ENCODE measurements at places on chromosomes 13 and 19.

GRCh38 chr13:41193469-41193868 is 900 bp downstream of the KBTBD7 start:
- no peak for DNase-seq

- no peak for DNase-seq
These were observed 111.3 kb downstream of the KATNAL1 start for GRCh38 chr13:30196025-30196424.

- DNase-seq, result no peak
These were observed 16.8 kb downstream of the XAB2 start for GRCh38 chr19:7612282-7613274.

GRCh38 chr19:1882786-1883692 is 2.3 kb downstream of the ABHD17A start:
- no peak for DNase-seq

DNA sequence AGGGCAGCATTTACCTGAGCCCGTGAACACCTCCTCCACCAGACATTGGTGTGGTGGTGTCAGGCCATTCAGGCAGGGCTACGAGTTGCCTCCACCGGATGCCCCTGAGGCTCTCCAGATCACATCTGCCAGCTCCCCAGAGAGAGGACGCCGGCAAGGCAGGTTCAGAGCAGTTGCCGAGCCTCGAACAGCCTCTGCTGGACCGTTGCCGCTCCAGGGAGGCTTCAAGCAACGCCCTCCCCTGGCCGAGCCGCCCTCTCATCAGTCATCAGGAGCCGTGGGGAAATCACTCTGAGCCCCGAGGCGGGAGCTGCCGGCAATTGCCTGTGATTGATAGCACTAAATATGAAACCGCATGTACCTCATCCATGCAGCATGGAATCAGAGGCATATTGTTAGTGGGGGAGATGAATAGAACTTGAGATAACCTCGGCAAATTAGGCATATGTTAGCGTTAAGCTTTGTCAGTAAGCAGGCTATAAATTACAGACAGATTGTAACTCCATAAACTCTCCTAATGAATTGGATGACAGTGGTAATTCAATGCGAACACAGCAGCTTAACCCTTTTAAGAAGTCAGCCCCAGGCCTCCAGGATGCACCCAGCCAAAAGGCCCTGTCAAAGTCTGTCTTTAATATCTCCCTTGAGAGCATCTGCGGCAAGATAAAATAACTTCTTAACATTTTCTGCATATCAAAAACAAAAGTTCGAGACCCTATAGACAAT is 29.8 kb upstream of the SPACA7 start:
- DNase-seq, result no peak

DNA sequence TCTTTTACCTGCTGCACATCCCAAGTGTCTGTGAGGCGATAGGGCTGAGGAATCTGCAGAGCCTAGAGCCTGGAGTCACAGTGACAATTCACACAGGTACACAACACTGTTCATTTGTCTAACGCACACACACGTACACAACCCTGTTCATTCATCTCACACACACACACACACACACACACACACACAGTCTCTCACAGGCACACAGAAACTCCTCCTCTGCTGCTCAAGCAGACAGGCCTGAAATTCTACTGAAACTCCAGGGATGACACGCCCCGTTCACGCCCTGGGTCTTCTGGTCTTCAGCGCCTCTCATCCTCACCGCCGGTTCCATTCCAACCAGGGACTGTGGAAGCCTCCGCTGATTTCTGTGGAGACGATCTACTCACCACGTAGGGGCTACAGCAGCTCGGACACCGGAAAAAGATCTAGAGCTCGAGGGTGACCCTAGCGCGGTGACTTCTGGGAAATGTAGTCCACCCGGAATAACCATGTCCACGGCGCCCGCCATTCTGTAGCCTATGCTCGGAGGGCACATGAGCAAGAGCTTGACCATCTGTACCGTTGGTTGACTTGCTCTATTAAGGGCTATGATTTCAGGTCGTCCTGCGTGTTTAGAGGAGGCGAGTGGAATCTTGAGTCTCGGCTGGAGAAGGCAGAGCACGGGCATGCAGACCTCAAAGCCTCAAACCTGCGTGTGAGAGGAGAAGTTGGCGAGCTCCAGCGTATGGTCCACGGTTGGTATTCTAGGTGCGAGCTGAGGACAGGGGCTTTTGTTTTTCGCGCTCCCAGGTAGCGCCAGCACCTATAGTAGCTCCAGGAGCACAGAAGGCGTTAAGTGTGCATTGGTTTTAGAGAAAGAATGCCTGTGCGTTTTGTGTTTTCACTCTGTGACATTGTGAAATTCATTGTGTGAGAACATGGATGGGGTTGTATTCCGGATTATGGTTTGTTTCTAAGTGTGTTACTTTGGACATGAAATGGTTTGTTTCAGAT is 33.4 kb downstream of the ZNF45 start:
- DNase-seq, result peak; percentile 67

- DNase-seq, result no peak
These were observed 9.8 kb downstream of the ATP13A1 start for GRCh38 chr19:19653597-19654147.

GRCh38 chr19:45716359-45717130 is 14.2 kb downstream of the FBXO46 start:
- peak; percentile 41 for DNase-seq

GRCh38 chr19:36564391-36564790 is 8.7 kb downstream of the ZNF529 start:
- DNase-seq, result no peak

GRCh38 chr13:31248965-31249539 is 49.3 kb downstream of the B3GLCT start:
- no peak for DNase-seq

DNA sequence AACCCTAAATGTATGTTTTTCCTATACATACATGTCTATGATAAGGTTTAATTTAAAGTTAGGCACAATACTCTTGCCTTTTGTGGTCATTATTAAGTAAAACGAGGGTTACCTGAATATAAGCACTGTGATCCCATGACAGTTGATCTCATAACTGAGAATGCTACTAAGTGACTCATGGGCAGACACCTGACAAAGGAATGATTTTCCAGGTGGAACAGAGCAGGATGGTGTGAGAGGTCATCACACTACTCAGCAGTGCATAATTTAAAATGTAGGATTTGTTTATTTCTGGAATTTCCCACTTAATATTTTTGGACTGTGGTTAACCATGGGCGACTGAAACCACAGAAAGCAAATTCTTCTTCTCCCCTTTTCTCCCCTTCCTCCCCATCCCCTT is 178.9 kb downstream of the UGGT2 start:
- no peak for DNase-seq

GRCh38 chr19:29517412-29517811 is 8.4 kb upstream of the VSTM2B start:
- DNase-seq, result no peak

DNA sequence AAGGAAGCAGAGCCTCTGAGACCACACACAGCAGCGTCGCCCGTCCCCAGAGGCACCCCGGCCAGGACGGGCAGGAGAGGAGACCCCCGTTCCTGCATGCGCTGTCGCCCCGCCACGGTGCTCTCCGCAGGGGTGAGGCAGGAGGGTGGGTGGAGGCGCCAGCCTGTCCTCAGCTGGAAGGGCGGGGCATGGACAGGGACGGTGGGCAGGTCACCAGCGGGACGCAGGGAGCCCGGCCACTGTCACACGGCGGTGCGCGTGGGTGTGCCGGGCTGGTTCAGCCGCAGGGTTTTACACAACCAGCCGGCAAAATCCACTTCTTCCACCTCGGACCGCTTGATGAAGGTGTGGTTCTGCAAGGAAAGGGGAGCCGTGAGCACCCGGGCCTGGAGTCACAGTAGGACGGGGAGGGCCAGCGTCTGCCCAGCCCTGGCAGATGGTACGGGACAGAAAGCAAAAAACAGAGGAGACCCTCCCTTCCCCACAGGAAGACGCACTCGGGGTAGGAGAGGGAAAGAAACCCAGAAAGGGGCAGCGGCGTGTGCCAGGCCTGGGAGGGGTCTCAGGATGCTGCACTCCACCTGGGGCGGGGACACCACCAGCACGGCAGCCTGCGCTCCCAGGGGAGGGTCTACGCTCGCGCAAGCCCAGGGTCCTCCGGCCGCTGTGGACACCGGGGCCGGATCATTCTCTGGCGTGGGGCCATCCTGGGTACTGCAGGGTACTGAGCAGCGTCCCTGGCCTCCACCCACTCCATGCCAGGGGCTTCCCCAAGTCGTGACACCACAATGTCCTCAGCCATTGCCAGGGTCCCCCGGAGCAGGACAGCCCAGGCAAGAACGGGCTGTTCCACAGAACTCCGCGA is 23.9 kb upstream of the ZBTB7A start:
- DNase-seq, result no peak

GRCh38 chr13:94233401-94233800 is 246.1 kb downstream of the DCT start:
- no peak for DNase-seq

- no peak for DNase-seq
These were observed 539.6 kb upstream of the SLITRK5 start for GRCh38 chr13:87131611-87132010.

- DNase-seq, result no peak
These were observed 14.7 kb upstream of the KCTD15 start for GRCh38 chr19:33781996-33782395.

- DNase-seq, result peak; percentile 62
These were observed 42.0 kb upstream of the NFIC start for GRCh38 chr19:3324405-3324856.

GRCh38 chr13:63024458-63024857 is 1608.8 kb upstream of the PCDH20 start:
- DNase-seq, result no peak

- DNase-seq, result peak; percentile 72
These were observed 24.9 kb downstream of the RCBTB1 start for GRCh38 chr13:49560270-49561061.

- DNase-seq, result no peak
These were observed 65.7 kb downstream of the ZNF536 start for GRCh38 chr19:30437869-30438268.

- DNase-seq, result peak; percentile 68
These were observed at the start of gene SLC1A6 for GRCh38 chr19:14979476-14980255. TSS of gene SLC1A6 (minus strand) at chr19:14979864. CDS start at chr19:14972910, 6,954 bp downstream.

DNA sequence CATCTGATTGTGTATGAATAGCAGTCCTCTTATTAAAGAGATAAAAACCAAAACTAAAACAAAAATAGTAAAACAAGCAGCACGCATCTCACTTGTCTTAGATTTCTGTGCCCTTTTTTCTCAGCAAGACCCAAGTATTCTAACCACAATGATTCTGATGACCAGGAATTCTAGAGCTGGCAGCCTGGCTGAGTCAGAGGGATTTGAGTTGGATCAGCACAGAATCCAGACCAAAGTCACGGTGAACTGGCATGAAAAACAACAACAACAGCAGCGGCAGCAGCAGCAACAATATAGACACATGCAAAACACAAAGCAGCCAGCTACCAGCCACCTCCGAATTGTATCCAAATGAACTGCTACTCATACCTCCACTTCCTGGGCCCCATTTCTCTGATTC is 360.5 kb downstream of the KCNRG start:
- DNase-seq, result no peak

DNA sequence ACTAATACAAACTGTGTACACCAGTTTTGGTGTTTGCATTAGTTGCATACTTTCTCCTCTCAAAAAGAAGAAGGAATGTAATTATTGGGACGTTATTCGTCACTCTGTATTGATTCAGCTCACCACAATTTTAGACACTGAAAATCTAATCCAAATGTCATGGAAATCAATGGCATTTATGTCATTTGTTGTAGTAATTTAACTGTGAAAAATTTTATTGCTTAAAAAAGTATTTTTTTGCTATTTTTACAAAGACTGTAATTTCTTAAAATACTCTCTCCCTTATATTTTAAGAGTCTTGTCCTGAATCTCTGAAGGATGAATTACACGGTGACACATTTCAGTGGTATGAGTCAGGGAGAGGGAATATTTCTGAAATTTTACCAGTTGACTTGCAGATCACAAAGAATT is 2117.6 kb downstream of the PCDH9 start:
- no peak for DNase-seq

- no peak for DNase-seq
These were observed 463.4 kb upstream of the ZNF507 start for GRCh38 chr19:31881988-31882387.

DNA sequence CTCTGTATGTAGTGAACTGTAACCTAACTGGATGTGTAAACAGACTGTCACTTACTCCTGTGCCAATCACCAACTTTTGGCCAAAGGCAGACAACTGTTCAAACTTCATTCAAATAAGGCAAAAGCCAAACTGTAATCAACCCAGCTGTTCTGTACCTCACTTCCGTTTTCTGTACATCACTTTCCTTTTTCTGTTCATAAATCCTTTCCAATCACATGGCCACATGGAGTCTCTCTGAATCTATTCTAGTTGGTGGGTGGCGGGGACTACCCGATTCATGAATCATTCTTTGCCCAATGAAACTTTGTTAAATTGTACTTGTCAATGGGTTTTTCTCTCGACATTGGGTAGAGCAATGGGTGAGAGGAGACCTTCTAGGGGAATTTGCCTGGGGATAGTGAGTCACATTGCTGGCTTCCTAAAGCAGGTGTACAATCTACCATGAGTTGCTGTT is 178.3 kb upstream of the RFC3 start:
- no peak for DNase-seq

DNA sequence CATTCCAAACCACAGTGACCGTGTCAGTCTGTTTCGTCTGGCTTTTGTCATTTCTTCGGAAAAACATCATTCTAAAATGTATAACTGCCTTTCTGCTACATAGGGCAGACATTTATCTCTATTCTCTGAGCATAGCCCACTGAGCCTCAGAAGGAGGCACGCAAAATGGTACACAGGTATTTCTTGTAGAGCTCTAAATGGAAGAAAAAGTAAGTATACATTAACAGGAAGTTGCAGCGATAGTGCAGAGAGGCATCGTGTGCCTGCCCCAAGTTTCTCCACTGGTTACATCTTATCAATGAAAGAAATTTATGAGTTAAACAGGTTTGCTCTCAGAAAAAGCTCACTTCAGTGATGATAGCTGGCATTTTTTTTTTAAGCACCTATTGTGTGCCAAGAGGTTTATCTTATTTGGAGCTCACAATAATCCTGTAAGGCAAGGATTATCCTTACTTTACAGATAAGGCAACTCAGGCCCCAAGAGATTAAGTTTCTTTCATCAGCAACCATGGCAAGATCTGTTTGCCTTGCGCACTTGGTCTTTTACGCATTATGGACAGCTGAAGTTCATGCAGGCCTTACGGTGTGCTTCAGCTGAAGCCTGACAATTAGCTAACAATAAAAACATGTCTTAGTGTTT is 1.2 kb upstream of the RCBTB2 start:
- no peak for DNase-seq

DNA sequence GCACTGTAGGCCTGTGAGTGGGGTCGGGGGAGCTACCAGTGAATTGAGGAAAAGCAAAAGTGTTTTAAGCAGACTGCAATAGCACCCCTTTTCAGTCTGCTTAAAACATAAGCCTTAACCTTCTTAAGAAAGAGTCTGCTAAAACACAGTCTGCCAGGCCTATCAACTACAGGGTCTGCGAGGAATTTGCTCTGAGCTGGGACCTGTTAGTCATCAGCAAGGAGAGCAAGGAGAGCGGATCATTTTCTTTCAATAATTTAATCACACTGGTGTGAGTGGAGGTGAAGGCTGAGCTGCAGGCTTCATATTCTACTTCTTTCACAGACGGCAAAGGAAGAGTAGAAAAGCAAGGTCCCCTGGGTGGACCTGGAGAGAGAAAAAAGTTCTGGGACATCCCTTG is 342.7 kb downstream of the ENOX1 start:
- DNase-seq, result no peak

Measured in common myeloid progenitor, CD34-positive (primary cell).